ENCODE measurements at places on chromosomes 1 and 21.

DNA sequence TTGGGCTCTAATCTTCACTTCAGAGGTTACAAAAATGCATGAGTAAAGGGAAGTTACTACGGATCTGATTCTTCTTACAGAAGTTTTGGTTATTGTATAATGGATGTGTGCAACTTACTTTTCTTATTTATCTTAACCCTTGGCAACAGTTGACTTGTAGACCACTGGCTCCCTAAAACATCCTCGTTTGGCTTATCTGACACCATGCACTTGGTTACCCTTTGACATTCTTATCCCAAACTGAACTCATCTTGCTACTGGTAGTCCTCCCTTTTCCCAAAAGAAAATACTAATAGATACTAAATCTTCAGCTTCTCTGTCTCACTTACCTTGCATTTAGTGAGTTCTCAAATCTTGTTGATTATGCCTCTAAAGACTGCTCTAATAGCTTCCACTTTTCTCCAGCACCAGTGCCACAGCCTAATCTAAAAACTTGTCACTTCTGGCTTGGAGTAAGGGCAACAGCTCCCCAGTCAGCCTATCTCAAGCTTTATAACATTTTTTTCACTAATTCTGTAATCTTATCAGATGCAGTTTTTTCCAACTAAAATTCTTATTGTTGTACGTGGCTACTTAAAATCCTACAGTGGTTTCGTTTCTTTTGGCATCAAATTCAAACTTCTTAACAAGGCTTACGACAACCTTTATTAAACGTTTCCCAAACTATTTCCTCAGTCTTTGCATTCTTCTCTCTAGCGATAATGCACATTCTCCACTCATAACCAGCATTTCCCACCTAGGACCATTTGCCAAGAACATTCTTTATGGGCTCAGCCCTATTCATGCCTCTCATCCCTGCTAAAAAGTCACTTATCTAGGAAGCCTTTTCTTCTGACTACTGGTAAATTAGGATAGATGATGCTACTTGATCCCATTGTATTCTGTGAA is 204.2 kb downstream of the KCNT2 start:
- DNase-seq: no peak

- no peak for DNase-seq
Measured at GRCh38 chr21:32359719-32360260, 33.0 kb downstream of the URB1 start.

DNA sequence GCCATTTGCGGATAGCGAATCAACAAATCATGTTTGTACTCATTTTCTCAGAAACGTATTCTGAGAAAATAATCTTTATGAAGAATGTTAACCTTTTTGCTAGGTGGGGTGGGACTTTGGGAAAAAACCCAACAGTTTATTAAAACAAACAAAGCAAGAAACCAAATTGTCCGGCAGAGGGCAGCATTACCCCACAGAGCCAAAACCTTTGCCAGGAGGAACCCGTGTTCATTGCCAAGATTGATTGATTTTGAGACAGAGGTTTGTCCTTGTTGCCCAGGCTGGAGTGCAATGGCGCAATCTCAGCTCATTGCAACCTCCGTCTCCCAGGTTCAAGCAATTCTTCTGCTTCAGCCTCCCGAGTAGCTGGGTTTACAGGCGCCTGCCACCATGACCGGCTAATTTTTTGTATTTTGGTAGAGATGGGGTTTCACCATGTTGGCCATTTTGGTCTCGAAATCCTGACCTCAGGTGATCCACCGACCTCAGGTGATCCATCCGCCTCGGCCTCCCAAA is 70.8 kb upstream of the RHOU start:
- DNase-seq: peak; percentile 83

GRCh38 chr1:155342842-155343241 is 22.1 kb downstream of the RUSC1 start:
- no peak for DNase-seq

DNA sequence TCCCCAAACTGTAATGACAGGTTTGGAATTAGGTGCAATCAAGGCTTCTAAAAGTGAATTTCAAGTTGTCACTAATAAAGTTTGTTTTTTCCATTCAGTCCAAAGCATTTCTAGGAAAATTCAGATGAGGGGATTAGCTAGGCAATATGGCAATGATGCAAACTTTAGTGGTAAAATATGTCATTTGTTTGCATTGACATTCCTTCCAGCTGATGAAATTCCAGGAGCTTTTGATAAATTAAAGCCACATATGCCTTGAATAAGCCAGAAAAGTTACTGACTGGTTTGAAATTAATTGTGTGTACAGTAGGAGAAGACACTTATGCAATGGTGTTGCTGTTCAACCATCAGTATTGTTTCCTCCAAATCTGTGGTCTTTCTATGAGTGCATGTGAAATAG is 57.8 kb downstream of the MROH9 start:
- no peak for DNase-seq

DNA sequence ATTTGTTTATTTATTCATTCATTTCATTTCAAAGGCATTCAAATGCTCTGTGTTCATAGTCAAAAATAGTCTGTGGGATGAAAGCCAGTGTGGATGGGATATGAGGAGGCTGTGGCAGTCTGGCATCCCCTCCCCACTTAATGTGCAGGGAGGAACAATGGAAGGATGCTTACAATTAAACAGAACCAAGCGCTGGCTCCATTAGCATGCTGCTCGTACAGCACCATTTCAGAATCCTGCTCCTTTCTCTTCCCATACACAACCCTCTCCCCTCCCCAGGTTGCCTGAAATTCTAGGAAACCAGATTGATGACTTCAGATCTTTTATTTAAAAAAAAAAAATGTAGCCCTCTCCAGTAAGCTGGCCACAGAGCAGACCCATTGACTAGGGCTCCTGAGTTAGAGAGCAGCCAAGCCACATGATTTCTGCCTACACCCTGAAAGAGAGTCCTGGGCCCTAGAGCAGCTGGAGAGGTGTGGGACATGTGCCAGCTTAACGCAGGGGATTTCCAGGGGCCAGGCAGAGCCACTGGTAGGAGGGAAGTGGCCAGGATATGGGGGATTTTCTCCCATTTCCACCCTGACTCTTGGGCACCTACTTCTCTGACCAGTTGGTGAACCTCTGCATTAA is 205.2 kb downstream of the ASTN1 start:
- peak; percentile 2 for DNase-seq

GRCh38 chr1:31747304-31747703 is 16.8 kb downstream of the ADGRB2 start:
- DNase-seq: no peak

GRCh38 chr21:15211491-15212133 is 146.8 kb upstream of the NRIP1 start:
- no peak for DNase-seq

Measured in NCI-H345 (cell line).